NCI-H2029 (cell line): ENCODE measurements at places on chromosomes 2 and 18.

DNA sequence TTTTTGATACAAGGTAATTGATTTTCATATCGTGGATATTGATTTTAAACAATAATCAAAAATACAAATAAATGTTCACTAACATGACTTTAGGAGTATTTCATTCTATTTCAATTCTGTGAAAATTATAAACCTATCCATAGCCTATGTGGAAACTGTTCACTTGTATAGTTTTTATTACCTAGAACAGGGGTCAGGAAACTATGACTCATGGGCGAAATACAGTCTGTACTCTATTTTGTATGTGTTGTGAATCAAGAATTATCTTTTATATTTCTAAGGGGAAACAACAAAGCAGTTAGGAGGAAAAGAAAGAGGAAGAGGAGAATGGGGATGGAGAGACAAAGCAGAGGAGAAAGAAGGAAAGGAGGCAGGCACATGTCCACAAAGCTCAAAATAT, 181.7 kb upstream of the VRK2 start:
- DNase-seq = no peak

DNA sequence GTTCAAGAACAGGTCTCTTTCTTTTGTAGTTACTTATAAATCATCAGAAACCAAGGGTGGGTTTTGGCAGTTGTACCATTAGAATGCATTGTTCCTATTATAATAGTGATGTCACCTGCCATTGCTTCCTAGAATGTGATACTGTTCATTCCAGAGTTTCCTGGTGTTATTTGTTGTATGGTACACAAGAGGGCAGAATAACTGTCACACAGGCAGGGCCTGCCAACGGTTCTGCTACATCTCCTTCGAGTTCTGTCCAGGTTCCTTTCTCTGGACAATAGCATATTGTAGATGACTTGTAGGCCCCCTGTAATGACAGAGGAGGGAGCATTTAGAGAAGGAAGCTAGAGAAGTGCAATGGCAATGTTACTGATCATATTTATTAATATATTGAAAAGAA, 98.3 kb downstream of the KLHL14 start:
- DNase-seq = peak; percentile 16

- no peak for DNase-seq
Measured at GRCh38 chr2:170554278-170554955, 160.7 kb upstream of the SP5 start.

- DNase-seq = no peak
Measured at GRCh38 chr2:236743921-236744280, 174.3 kb downstream of the ACKR3 start.

DNA sequence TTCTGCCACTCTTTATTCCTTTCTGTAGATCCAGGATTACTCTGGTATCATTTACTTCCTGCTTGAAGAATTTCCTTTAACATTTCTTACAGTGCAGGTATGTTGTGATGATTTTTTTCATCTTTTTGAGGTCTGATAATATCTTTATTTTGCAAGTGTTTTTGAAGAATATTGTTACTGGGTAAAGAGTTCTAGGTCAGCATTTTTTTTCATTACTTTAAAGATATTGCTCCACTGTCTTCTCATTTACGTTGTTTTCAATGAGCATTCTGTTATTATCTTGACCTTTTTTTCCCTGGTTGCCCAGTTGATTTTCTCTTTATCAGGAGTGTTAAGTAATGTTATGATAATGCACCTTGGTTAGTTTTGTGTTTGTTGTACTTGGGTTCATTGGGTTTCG, 31.7 kb upstream of the TMEM247 start:
- DNase-seq = no peak

GRCh38 chr18:60585670-60586069, 213.1 kb upstream of the MC4R start:
- DNase-seq = no peak
